ENCODE measurements at places on chromosomes 2 and 18.
A peak's percentile ranks its signal among the peaks of the same experiment; 100 is the strongest.

DNA sequence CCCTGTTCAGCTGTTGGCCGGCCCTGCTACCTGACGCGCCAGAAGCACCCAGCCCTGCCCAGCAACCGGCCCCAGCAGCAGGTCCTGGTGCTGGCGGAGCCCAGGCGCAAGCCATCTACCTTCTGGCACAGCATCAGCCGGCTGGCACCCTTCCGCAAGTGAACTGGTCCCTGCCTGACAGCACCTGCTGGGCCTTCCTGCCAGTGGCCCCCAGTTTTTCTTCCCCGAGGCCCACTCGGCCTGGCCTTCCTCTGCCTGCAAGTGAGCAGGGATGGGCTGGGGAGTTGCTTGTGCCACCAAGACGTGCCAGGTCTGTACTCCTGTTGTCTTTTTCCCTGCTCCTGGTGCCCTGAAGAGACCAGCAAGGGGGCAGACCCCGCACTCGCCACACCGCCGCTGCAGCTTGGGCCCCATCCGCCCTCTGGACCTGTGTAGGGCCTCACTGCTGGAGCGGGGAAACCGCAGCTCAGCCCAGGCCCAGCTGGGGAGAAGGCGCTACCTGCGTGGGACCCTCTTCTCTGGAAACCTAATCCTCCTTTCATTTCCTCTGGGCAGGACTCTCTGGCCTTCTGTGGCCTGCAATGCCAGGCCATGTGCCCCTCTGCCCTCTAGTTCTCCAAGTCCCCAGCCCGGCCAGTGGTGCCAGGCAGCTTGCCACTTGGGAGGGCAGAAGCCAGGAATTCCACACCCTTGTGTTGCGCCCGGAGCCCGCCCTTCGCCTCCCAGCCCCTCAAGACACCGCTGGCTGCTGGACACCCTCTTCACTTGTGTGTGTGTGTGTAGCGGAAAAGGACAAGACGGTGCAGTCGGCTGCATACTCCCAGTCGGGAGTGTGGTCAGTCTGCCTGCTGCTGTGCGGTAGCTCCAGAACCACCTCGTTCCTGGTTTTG lies 47.0 kb downstream of the FAM168B start:
- no peak for DNase-seq

- DNase-seq, result no peak
Measured at GRCh38 chr18:22432657-22433137, 15.0 kb upstream of the CTAGE1 start.

GRCh38 chr18:35616664-35617423 lies 35.3 kb downstream of the GALNT1 start:
- DNase-seq, result peak; percentile 75

DNA sequence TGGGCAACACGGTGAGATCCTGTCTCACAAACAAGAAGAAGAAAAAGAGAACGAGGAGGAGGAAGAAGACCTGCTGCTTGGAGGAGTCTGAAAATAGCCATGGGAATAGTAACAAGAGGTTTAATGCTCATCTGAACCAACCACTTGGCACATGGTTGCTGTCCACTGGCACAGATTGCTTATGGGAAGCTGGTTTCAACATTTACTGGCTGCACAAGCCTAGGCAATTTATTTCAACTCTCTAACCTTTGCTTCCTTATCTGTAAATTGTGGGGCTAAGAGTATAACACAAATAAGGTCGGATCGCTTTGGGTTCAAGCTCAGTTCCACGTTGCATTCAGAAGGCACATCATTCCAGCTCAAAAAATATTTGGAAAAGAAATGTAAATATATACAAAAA lies 14.2 kb upstream of the RHOB start:
- DNase-seq, result no peak

GRCh38 chr2:28412625-28413151 lies 20.0 kb downstream of the FOSL2 start:
- DNase-seq, result no peak

DNA sequence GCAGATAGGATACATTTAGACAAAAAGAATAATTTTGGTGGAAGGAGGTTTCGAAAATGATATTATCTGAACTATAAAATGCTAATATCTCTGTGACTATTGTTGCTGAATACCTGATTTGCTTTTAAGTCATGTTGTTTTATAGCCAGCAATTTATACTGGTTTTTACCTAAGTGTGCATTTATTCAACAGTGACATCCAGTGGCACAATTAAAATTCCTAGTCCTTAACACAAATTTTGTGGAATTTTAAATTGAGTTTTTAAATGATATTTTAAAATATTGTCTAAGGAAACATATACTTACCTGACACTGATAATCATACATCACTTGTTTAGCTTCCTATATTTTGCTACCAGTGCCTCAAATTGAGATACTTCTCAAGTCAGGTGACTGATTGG lies 144.8 kb downstream of the ARHGAP28 start:
- no peak for DNase-seq

- DNase-seq, result no peak
Measured at GRCh38 chr2:16006537-16007166, 66.3 kb downstream of the MYCN start.

DNA sequence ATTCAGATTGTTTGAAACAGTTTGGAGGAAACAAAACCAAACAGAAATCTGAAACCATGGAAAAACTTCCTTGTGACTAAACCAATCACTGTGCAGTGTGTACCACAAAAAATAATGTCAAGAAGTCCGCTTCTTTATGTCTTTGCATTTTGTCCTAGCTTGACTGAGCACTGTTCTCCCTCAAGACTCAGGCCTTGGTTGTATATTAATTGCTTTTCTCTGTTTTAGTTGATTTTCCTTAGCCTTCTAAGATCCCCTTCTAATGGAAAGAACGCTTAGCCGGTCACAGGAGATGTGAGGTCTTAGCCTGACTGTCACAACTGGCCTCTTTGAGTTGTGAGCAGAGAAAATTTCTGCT lies 56.6 kb downstream of the LCLAT1 start:
- no peak for DNase-seq

- no peak for DNase-seq
Measured at GRCh38 chr18:34592961-34593382, 117.1 kb upstream of the DTNA start.

DNA sequence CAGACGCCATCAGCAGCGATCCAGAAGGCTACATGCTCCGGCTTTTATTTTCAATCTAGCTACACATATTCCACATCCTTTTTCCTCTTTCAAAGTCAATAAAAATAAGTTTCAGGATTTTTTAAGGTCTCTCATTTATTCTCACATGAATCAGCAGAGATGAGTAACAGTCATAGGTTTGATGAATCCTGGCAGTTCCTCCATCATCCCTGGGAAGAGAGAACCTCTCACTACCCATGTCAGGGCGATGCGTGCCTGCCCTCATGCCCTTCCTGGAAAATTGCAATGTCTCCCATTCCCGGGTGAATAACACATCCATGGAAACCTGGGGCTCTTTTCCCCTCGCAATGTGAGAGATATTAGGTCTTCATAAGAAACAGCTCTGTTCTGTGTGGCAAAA lies 301.1 kb upstream of the SMIM21 start:
- no peak for DNase-seq

All from GM12864 (cell line).